ENCODE measurements at places on chromosomes 2 and 18.
A peak's percentile ranks its signal among the peaks of the same experiment; 100 is the strongest.

GRCh38 chr2:224069172-224069571, 30.1 kb upstream of the SERPINE2 start:
- DNase-seq: peak; percentile 62

- no peak for DNase-seq
Observed at GRCh38 chr2:127347015-127347414, 40.8 kb downstream of the MAP3K2 start.

- DNase-seq: no peak
Observed at GRCh38 chr2:20818820-20819219, 4.1 kb downstream of the LDAH start.

- DNase-seq: peak; percentile 19
Observed at GRCh38 chr2:227365833-227366232, 13.3 kb downstream of the TM4SF20 start.

DNA sequence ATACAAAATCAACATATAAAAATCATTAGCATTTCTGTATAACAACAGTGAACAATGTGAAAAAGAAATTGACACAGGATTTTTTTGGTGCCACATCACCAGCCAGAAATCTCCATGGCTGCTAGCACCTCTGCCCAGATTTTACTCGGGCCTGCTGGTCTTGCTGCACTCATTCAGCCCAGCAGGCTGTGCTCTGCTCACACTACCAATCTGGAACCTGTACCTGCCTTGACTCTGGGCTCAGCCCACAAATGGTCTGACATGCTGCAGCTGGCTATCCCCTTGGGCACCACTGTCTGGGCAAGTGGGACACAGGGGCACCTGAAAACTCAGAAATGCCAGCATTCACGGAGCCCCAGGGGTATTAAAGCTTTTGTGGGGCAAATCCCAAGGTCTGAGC, 392.5 kb upstream of the NRXN1 start:
- no peak for DNase-seq

DNA sequence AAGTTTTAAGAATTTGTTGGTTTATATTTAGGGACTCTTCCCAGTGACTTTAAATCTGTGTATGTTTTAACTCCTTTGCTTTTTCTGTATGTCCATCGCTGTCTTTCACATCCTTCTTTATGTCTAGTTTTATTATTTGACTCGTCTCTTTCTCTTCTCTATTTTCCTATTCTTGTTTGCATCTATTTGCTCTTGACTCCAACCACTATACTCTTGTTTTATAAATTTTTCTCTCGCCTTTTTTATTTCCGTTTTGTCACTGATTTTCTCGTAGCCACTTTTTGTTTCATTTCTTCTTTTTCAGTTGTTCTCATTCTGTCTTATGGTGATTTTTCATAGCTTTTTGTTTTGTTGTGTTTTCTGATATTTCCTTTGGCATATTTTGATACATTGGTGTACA, 170.5 kb upstream of the NETO1 start:
- no peak for DNase-seq

DNA sequence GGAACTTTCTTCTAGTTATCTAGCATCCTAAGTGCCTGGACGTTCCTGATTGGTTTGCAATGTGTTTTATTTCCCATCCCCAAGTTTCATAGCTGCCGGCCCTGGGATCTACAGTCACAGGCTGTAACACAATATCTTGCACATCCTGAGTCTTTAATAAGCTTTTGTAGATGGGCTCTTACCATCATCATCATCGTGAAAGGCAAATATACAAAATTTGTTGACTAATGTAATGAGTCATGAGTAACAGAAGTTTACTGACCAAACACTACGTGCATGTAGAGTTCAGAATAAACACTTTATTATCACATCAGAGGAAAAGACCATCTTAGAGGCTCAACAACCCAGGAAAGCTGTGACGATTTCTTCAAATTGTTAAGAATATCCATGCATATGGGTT, 8.1 kb upstream of the TYMS start:
- no peak for DNase-seq

DNA sequence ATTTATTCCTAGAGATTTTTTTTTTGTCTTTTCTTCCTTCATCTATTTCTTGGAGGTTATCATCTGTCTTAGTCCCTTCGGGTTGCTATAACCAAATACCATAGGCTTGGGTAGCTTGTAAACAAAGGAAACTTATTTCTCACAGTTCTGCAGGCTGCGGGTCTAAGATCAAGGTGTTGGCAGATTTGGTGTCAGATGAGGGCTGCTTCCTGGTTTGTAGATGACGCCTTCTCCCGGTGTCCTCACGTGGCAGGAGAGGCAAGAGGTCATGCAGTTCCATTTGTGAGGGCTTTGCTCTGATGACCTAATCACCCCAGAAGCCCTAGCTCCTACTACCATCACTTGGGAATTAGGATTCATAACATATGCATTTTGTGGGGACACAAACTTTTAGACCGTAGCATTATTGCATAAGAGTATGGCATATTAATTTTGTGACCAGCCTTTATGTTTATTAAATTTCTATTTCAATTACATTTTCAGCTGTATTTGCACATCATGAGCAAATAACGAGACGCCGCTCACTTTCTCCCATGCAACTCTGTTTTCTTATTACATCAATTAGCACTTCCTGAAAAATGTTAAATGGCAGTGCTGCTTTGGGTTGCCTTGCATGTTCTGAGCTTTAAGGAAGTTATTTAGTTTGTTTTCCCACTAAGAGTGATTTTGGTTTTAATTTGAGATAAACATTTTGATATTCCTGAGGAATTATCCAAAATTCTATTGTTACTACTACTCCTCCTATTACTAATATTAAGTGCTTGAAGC, 246.4 kb upstream of the HDAC4 start:
- DNase-seq: no peak

DNA sequence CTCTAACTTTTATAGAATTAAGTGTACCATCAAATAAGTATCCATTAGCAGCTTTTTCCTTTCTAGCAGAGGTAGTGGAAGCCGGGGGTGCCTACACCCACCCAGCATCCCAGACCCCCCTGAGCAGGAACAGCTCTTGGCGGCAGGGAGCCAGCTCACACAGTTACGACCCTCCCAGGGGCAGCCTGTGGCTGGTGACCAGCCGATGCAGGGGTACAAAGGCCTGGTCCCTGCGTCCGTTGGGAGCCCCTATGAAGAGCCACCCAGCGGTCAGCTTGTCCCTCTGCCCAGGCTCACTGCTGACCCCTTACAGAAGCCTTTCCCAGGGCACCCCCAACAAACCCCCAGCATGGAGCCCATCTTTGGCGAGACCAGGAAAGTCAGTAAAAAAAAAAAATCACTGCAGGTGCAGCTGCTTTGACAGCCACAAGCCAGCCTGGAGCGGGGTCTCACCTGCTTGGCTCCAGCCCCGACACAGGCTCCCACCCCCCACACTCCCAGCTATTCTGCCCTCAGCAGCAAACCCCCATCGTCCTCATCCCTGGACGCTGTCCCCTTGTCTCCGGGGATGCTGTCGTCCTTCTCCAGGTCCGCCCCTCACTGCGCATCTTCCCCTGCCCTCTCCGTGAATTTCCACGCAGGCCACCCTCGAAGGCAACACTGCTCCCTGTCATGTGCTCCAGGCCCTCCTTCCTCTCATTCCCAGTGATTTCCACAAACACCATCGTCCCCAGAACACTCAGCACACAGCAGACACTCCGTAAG, 43.1 kb downstream of the GPC1 start:
- no peak for DNase-seq

GRCh38 chr18:35074581-35074980, 33.4 kb downstream of the MAPRE2 start:
- no peak for DNase-seq

GRCh38 chr2:216732334-216732733, 37.0 kb upstream of the IGFBP5 start:
- DNase-seq: no peak

- DNase-seq: no peak
Observed at GRCh38 chr18:74264303-74265020, 27.3 kb downstream of the CYB5A start.

GRCh38 chr2:150620416-150620815, 132.9 kb upstream of the RND3 start:
- DNase-seq: no peak

DNA sequence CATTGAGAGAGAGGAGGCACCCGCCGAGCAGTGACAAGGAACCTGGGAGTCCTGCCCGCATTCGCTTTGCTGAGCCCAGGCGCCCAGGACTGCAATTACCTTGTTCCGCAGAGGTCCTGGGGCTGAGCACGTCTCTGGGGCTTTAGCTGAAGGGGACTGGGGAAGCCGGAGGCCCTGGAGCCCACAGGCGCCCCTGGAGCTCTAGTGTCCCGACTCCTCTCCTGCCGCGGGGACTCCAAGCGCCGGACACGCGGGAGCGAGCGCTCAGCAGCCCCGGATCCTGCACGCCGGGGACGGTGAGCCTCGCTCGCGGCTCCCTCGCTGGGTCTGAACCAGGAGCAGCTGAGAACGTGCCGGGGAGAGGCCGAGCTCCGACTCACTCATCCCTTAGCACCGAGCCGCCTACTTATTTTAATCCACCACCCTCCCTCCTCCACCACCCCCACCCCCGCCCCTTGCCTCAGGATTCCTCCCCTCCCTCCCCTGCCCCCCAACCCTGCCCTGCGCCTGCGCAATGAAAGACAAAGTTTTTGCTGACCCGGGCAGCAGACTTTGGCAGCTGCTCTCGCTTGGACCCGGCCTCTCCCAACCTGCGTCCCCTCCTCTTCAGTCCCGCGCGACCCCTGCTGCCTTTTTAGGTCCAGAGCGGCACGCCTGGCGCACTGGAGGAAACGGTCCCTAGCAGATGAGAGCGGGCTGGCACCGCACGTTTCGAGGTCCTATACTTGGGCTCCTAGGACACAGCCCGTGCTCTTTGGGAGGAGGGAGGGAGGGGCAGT, at the start of gene OSR1:
Gene OSR1, minus strand, starts transcription at position 382 of the 779 bp plus-strand sequence. CDS start 4,818 bp downstream, outside the sequence.
- DNase-seq: peak; percentile 88

DNA sequence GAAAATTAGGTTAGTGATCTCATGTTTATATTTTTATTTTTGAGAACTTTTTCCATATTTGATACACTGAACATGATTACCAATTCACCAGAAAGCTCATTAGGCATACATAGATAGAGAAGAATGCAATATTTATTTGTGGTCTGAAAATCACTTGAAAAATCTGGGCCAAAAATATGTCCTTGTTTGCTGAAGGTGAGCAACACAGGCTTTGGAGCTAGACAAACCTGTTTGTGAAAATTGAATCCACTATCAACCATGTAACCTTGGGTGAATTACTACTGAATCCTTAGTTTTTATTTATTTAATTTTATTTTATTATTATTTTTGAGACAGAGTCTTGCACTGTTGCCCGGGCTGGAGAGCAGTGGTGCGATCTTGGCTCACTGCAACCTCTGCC, 46.5 kb upstream of the ZSWIM2 start:
- DNase-seq: no peak

GRCh38 chr2:73291093-73291460, 2.3 kb downstream of the EGR4 start:
- peak; percentile 71 for DNase-seq

DNA sequence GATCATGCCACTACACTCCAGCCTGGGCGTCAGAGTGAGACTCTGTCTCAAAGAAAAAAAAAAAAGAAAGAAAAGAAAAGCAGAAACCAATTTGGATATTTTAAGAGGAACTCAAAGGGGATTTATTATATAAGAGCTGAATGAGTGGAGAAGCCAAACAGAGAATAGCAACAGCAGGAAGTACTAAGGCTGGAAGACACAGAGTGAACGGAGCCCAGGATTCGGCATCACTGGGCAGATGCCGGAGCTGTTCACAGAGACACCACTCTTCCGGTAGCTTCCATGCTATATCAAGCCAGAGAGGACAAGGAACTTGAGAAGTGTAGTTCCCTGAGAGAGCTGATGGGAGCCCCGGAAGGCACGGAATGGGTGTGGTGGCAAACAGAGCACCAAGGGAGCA, 47.0 kb upstream of the CABLES1 start:
- DNase-seq: no peak

DNA sequence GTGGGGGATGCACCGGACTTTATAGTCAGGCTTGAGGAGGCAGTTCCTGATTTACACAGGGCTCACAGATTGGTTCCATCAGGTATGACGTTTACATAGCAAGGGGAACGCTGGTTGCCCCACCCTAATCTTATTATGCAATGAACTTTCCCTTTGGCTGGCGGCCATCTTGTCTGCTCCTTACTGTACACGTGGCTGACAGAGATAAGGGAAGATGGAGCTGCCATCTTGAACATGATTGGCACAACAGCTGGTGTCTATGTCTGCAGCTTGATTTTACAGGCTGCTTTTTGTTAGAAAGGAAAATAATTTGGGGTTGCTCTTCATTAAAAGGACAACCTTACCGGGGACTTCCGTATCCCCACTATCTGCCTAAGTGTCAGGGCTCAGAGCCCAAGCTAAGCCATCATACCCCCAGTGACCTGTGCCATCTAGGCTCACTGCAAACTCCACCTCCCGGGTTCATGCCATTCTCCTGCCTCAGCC, 33.5 kb upstream of the ATG16L1 start:
- DNase-seq: no peak

GRCh38 chr18:63078471-63078870, 241.1 kb downstream of the BCL2 start:
- no peak for DNase-seq

DNA sequence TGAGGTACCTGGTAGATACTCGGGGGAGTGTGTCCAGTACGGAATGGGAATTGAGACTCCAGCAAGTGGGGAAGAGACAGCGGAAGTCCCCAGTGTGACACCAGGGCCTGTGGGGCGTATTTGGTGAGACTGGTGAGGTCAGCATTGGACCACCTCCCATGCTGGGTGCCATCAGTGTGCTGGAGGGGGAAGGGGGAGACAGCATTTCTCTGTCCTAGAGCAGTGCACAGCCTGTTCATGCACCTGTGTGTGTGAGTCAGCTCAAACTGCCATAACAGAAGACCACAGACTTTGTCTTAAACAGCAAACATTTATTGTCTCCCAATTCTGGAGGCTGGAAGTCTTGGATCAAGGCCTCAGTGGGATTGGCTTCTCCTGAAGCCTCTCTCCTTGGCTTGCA, 301.8 kb downstream of the GBX2 start:
- no peak for DNase-seq

DNA sequence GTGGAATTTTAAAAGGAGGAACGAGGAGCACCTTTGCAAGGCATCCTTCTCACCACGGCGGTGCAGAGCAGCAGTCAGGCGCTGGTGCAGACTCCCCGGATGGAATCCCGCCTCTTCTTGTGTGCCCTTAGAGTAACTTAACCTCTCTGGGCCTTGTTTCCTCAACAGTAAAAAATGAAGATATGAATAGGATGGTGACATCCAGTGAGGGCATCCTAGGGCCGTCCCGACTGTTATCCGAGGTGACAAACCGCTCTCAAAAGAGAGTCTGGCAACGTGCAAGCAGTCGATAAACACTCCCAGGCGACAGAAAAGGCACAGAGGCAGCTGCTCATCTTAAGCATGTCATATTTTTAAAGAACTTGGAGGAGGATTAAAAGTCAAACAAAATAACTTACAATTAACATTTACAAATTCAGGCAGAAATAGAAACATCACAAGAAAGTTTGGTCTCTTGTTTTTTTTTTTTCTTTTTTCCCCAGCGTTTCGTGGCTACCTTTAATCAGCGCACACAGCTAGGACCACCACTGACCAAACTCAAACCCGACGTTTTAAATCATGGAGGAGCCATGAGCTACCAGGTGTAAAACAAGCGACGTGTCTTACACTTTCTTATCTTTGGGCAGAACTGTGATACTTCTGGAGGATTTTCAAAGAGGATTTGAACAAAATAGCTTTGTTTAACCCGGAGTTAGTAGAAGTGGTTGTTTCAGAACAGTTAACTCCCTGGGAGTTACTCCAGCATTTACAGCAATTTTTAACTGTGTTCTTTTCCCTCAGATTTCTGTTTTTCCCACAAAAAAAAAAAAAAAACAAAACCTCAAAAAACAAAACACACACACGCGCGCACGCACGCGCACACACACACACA, 2.1 kb downstream of the MBP start:
- no peak for DNase-seq

- no peak for DNase-seq
Observed at GRCh38 chr2:214575465-214575864, 164.6 kb downstream of the VWC2L start.

- DNase-seq: no peak
Observed at GRCh38 chr2:21498016-21498415, 374.2 kb downstream of the TDRD15 start.

Measured in GM23248 (cell line).